ENCODE measurements at places on chromosomes 1 and 21. TPM values are rescaled to one million over a fixed set of nuclear protein-coding genes. Genes with fewer than 3 reads are reported as not detected.

GRCh38 chr1:23909412-23909811, 3.8 kb downstream of the CNR2 start:
- H3K4me1 ChIP-seq, result peaks cover 17% of the 10 kb centered on the region
- no peak overlapping the region for H3K27ac ChIP-seq
- H3K36me3 ChIP-seq, result peaks cover 3% of the 10 kb centered on the region
- no peak overlapping the region for H3K4me3 ChIP-seq
- no peak for DNase-seq

FNDC10 gene
- 3.3 TPM for total RNA-seq

DNA sequence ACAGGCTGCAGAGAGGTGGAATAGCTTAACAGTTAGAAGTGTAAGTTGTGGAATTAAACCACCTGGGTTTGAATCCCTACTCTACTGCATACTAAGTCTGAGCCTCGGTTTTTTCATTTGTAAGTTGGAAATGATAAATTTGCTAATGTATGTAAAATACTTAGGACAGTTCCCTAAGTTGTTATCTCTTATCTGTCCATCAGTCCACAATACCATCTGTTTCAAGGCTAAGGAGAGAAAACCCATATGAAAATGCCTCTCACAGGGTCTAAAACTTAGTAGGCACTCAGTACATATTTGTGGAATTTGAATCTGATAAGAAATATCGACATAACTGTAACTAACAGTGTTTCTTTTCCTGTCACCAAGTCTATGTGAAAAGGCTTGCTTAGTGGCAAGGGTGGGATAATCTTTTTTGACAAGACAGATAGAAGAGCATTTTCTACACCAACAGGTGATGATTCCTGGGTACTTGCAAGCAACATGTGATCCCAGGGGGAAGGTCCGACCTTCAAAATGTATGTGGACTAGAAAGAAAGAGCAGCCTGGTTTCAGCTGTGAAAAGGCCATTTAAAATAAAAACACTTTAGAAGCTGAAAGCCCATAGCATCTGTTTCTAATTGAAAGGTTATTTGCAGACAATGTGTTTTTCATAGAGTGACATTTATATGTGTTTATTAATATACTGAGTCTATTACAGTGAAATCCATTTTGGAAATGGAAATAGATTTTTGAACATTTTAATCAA, 202.9 kb downstream of the HHAT start:
- no peak overlapping the region for H3K4me3 ChIP-seq
- H3K27me3 ChIP-seq, result no peaks in the 10 kb centered on the region
- no peak overlapping the region for H3K27ac ChIP-seq
- H3K4me1 ChIP-seq, result no peaks in the 10 kb centered on the region
- DNase-seq, result no peak
- peaks cover 4% of the 10 kb centered on the region for H3K36me3 ChIP-seq

TGFB2 gene
- total RNA-seq, result 3.0 TPM

- H3K27ac ChIP-seq, result no peak overlapping the region
- H3K36me3 ChIP-seq, result peaks cover 2% of the 10 kb centered on the region
- H3K4me3 ChIP-seq, result no peak overlapping the region
- no peak for DNase-seq
These were observed 82.2 kb upstream of the HMGB4 start for GRCh38 chr1:33781652-33782051.

DNA sequence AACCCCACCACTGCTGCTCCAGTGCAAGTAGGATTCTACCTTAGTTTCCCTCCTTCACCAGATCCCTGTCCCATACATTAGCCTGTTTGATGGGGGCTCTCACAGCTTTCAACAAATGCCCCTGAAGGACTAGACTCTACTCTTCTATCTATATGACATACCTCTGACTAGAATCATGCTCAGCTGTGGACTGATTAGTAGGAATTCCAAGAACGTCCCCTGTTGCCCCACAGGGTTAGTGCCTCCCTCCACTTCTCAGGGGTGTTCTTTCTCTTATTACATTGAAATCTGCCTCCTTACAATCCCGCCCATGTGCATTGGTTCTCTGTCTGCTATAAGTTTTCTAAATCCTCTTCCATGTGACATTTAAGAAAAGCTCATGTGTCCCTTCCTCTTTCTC, 375.9 kb upstream of the DUSP10 start:
- H3K4me3 ChIP-seq, result no peak overlapping the region
- peaks cover 41% of the 10 kb centered on the region for H3K27me3 ChIP-seq
- H3K27ac ChIP-seq, result no peak overlapping the region
- peaks cover 2% of the 10 kb centered on the region for H3K4me1 ChIP-seq
- H3K36me3 ChIP-seq, result peaks cover 2% of the 10 kb centered on the region

LENEP gene
- not detected for total RNA-seq

CATSPERE gene
- 0.47 TPM for total RNA-seq

- H3K27me3 ChIP-seq, result no peaks in the 10 kb centered on the region
- no peaks in the 10 kb centered on the region for H3K4me1 ChIP-seq
- no peaks in the 10 kb centered on the region for H3K36me3 ChIP-seq
- DNase-seq, result no peak
- H3K27ac ChIP-seq, result no peak overlapping the region
These were observed 152.5 kb downstream of the NEGR1 start for GRCh38 chr1:72129869-72130268.

MYOG gene
- not detected for total RNA-seq

DNA sequence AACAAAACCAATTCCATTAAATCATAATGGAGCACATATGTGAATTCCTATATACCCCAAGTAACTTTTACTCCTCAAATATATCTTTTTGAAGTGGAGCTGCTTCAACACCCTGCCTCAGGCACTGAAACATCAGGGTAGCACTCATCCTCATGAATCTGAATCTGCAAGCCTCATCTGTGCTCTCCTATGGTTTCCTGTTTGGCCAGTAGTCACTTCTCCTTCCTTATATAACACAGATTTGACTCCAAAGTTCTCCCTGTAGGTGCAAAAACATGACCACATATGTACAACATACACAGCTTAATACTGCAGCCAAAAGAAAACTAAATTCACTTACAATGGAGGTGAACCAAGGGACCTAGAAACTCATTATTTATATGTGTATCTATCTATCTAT, 7.2 kb downstream of the TRIT1 start:
- H3K36me3 ChIP-seq, result peaks cover 4% of the 10 kb centered on the region
- no peak overlapping the region for H3K4me3 ChIP-seq
- H3K27ac ChIP-seq, result no peak overlapping the region
- DNase-seq, result no peak
- no peaks in the 10 kb centered on the region for H3K27me3 ChIP-seq

AQP10 gene
- total RNA-seq, result 0.42 TPM

CHIA gene
- not detected for total RNA-seq

All from T-helper 17 cell (primary cell).